ENCODE measurements at places on chromosomes 6 and 20.

GRCh38 chr6:125732398-125732797, 17.0 kb upstream of the HEY2 start:
- DNase-seq: no peak

DNA sequence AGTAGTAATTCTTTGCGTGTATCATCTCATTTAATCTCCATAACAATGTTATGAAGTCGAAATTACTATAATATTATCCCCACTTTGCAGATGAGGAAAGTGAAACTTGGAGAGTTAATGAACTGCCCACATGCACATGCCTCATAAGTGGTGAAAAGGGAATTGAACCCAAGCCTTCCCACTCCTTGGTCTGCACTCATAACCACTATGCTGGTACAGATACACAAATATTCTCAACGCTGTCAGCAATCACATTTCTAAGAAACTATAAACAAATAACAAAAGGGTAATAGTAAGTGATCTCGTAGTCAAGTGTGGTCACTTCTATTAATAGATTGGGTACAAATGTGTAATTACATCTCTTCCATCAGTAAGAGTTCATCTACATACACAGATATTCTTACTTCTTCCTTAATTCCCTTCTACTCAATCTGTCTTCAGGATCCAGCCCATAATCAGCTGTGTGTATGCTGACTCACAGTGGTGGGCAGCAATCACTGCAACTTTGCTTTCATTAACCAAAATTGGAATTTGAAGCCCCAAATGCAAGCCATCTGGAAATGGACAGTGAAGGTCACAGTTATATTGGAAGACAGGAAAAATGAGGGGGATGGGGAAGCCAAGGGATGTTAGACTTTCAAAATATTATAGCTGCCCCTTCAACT, 6.6 kb downstream of the PRSS35 start:
- DNase-seq: no peak

- no peak for DNase-seq
Observed at GRCh38 chr20:41939659-41940058, 321.5 kb upstream of the CHD6 start.

GRCh38 chr20:1324598-1325172, 4.3 kb downstream of the SDCBP2 start:
- DNase-seq: peak; percentile 53

DNA sequence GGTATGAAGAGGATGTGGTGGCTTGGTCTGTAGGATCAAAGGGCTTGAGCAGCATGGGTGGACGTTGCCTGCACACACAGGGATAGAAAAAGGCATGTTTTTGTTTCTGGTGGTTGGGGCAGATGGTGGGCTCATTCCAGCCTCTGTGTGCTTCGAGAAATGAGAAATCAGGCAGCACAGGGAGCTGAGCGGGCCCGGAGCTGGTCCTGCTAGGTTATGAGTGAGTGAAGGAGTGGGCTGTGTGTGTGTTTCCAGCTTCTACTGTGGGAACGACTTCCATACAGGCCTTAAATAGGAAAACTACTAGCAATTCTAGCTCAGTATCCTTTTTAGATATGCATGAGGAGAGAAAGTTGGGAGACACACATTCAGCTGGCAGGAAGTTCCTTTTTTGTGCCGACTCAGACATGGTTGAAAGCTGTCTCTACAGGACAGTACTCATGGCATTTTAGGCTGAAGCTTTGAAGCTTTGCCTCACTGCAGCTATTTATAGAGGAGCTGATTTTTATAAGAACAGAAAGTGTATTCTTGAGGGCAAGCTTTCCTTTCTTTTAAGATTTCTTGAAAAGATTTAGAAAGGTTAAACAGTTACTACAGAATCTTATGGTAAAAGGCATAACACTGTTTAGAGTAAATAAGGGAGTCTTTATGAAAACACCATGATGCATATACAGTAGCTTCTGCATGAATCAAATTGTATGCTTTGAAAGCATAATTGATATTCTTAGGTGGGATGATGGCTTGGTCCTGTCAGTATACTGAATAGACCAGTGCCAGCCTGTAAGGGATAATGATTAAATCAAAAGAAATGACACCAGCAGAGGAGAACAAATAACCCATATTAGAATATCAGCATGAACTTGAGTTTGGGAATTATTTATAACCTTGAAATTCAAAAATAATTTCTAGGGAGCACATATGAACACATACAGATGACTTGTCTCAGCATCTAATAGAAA, 104.0 kb upstream of the MAN1A1 start:
- DNase-seq: no peak

DNA sequence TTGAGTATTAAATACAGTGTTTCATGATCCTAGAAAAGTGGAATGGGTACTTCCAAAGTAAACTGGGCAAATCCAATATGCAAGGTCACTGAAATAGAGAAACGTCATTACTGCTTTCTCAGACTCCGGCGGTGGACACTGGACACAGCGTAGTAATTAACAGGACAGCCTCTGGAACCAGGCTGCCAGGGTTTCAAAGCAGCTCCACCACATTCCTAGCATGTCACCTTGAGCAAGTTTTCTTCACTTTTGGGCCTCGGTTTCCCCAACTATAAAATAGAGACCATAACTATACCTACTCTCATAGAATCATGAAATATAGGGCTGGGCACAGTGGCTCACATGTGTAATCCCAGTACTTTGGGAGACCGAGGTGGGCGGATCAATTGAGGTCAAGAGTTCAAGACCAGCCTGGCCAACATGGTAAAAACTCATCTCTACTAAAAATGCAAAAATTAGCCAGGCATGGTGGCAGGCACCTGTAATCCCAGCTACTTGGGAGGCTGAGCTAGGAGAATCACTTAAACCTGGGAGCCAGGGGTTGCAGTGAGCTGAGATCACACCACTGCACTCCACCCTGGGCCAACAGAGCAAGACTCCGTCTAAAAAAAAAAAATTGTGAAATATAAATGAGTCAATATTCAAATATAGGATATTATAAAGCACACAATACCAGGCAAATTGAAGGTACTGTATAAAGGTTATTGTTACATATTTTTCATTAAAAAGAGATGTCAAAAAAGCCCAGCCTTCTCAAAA, 24.9 kb downstream of the ARHGAP18 start:
- DNase-seq: no peak

DNA sequence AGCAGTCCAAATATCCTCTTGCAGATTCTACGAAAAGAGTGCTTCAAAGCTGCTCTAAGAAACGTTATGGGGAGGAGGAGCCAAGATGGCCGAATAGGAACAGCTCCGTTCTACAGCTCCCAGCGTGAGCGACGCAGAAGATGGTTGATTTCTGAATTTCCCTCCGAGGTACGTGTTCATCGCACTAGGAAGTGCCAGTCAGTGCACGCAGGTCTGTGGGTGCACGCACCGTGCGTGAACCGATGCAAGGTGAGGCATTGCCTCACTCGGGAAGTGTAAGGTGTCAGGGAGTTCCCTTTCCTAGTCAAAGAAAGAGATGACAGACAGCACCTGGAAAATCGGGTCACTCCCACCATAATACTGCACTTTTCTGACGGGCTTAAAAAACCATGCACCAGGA, 272.1 kb upstream of the DEFB115 start:
- no peak for DNase-seq

GRCh38 chr20:64279826-64280459, 24.4 kb downstream of the PCMTD2 start:
- DNase-seq: peak; percentile 56

DNA sequence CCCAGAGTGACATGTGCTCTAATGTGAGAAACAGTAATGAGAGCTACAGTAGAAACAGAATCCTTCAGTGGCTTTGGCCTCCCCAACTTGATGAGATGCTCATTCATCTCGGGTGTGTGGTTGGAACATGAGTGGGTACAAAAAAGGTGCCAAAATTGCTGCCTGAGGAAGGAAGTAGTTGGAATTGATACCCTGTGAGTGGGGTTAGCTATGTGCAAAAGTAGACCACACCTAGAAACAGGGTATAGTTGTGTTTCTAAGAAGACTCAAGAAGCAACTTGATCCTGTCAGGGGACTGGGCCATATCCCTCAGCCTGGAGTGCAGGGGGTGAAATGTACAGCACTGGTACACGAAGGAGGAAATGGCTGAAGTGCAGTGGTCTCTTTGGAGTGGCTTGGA, 206.4 kb upstream of the SUPT3H start:
- no peak for DNase-seq

GRCh38 chr6:168099201-168100010, 20.4 kb upstream of the FRMD1 start:
- DNase-seq: no peak

GRCh38 chr6:18543051-18543450, 155.9 kb downstream of the RNF144B start:
- DNase-seq: no peak

- DNase-seq: no peak
Observed at GRCh38 chr6:41997456-41997855, 52.9 kb upstream of the TAF8 start.

- DNase-seq: no peak
Observed at GRCh38 chr6:84756466-84756865, 7.9 kb downstream of the TBX18 start.

GRCh38 chr20:63501818-63502670, 3.2 kb upstream of the EEF1A2 start:
- peak; percentile 58 for DNase-seq

DNA sequence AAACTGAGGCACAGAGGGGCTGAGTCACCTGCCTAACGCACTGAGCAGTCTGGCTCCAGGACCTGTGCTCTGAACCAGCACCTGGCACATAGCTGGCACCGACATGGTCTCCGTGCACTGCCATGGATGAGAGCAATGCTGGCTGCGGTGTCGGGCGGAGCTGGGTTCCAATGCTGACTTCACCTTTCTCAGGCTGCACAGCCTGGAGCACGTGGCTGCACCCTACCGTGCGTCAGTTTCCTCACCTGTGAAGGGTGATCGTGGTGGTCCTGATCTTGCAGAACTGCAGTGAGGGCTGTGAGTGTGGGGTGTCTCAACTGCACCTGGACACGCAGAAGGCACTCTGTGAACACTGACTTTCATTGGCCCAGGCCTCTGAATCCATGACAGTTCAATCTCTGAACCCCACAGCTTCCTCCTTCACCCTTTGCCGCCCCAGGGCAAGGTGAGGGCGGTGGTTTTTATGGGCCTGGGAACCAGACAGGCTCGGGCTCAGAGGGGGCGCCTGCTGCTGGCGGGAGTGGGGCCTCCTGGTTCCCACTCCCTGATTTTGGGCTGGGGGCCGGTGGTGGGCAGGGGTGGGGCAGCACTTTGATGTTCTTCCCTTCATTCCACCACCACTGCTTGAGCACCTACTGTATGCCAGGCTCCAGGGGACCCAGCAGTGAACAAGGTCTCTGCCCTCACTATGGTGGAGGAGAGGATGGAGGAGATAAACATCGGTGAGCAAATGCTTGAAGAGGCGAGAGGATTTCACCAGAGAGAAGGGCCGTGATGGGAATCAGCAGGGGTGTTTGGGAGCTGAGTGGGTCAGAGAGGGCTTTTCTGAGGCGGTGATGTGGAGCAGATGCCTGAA, 102.9 kb downstream of the CEBPB start:
- peak; percentile 68 for DNase-seq

DNA sequence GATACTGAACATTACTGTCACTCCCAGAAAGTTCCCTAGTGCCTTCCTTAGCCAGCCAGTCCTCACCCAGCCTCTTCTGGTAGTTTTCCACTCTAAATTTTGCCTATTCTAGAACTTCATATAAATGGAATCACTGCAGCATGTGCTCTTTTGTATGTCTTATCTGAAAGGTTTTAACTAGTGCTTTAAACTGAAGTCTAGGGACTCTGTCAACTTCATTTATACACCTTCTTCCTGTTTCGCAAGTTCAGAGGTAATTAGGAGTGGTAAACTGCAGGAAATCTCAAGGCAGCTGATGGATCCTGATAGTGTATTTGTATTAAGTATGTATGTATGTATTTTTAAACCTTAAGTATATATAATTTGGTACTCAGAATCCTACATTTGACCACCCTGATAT, 94.3 kb downstream of the TCP11 start:
- DNase-seq: no peak

- DNase-seq: no peak
Observed at GRCh38 chr20:61203320-61203719, 48.7 kb upstream of the CDH4 start.

GRCh38 chr6:136465766-136466303, 84.4 kb downstream of the MAP7 start:
- no peak for DNase-seq

All from HT-29 (cell line).